ENCODE measurements at places on chromosomes 6 and 20.

- DNase-seq: no peak
Measured at GRCh38 chr20:40965671-40966070, 63.0 kb upstream of the TOP1 start.

- no peak for DNase-seq
Measured at GRCh38 chr20:10568032-10568431, 105.8 kb downstream of the JAG1 start.

GRCh38 chr6:112202639-112203341 lies 51.6 kb downstream of the LAMA4 start:
- DNase-seq: no peak

GRCh38 chr6:90097356-90097755 lies 199.3 kb downstream of the BACH2 start:
- DNase-seq: no peak

DNA sequence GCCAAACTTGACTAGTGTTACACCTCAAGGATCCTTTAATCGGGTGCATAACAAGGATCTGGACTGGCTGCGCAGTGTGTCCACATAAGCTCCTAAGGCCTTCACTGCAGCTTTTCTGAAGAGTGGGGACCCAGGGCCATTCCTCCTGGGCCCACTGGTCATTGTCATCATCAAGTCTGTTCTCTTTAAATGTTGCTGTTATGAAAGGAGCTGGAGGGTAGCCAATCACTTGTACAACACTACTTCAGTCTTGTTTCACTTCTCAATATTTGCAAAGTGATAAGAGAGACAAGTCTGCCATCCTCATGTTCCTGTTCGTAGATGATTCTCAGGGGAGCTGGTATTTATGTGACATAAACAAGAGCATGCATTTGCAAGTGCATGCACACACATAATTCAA lies 149.8 kb downstream of the SYNDIG1 start:
- DNase-seq: no peak

- no peak for DNase-seq
Measured at GRCh38 chr20:13995841-13996240, 525 bp downstream of the MACROD2 start.

Data from activated T-helper 1 cell treated with anti-CD3 and anti-CD28 coated beads, Interleukin-2, amount 50 U/mL, for 16 hours (primary cell).